Lung (tissue), 17 donors: ENCODE measurements at places on chromosomes 7 and 10. TPM values are rescaled to one million over a fixed set of nuclear protein-coding genes. Genes with fewer than 3 reads are reported as not detected.

DNA sequence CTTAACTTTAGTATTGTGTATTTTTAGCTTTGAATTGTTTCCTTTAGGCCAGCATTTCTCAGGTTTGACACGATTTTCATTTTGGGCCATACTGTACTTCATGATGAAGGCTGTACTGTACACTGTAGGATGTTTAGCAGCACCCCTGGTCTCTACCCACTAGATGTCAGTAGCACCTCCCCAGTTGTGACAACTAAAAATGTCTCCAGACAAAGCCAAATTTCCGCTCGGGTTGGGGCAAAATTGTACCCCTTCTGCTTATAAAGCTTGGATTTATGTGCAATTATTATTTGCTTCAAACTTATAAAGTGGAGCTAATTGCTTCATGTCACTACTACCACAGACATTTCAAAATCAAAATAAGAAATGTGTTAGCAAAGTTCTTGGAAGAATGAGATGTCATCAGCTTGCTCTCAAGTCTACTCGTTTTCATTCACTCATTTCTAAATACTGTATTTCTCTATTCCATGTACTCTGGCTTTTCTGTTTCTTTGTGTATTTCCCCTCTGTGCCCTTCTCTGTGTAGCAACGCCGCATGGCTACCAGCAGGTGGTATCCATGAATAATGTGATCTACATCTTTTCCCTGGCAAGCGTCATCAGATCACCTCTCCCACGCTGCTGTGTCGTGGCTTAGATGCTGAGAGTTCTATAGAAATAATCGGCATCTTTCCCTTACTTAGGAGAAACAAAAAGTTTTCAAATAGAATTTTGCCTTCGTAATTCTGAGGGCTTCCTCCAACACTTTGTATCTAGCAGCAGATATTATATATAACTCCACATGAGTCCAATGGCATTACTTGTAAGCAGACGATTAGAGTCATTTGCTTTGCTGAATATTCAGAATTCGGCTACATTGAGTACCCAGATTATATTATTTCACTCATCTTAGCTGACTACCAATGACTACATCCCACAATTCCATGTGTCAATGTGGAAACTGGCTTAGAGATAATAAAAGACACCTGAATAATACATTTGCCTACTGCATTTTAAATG, 47.8 kb upstream of the CALCR start:
- peak; percentile 6 for DNase-seq

DNA sequence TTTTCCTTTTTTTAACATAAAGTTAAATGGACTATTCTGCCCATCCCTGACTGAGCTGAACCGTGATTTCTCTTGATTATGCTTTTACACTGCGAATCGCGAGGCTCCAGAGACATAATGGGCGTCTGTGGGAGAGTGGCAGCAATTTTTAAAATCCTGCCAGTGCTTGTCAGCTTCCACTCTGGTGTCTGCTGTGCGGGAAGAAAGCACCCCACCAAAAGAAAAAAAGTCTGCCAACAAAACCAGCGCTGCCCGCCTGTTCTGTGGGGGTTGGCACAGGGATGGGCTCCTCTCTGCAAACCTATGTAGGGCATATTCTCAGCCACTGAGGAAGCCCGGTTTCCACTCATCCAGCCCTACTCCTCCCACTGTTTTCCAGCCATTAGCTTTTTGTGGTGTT, 592.3 kb upstream of the GALNT17 start:
- no peak for DNase-seq

GRCh38 chr7:25037325-25037724, 57.3 kb upstream of the OSBPL3 start:
- peak; percentile 2 for DNase-seq

DNA sequence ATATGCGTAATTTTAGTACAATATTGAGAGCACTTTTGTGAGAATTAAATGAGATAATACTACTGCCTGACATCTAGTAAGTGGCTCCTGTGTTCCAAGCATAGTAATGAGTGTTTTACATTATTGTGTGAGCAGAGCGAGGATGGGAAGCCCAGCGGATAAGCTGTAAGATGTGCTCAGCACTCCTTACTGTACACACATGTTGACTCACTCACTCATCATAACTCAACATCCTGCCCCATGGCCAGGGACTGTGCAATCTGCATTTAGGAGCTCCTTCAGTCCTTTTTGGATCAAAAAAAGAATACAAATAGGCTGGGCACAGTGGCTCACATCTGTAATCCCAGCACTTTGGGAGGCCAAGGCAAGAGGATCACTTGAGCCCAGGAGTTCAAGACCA, 72.9 kb upstream of the NEBL start:
- no peak for DNase-seq

GRCh38 chr7:131568970-131569369, 12.5 kb upstream of the PODXL start:
- no peak for DNase-seq

FAM185A gene
- 4.8 TPM for polyA plus RNA-seq

GRCh38 chr10:48796713-48797245, 112.1 kb downstream of the WDFY4 start:
- no peak for DNase-seq

FKBP6 gene
- 0.08 TPM for polyA plus RNA-seq

DNA sequence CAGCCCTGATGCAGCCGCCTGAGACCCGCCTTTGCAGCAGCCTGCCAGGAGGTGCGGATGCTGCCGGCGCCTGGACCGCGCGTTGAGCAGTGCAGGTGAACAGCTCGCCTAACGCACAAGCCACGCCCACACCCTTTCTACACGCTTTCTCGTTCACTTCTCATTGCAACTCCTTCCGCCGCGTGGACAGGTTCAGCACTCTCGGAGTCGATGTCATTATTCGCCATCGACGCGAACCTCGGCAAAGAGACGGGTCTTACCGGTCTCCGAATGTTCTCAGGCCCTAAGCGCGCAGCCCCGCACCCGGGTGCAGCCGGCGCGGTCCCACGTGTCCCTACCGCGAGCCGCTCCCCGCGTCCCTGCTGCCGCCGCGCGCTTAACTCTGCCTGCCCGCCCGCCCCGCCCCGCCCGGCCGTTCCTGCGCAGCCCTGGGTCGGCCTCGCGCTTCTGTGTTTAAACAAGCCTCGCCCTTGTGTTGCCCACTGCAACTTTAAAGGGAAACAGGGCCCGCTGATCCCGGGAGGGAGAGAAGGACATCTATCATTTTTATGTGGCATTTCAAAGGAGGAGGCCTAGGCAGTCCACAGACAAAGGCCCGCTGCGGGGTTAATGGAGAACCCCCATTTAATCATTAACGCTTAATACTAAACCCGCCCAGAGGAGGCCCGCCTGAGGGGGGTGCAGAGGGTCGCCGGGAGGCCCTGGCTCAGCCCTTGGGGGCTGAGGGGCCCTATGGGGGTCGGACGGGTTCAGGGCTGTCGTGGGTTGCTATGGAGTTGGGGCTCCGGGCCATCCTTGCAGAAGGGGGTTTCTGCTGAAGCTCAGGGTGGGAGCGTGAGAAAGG, 128.5 kb downstream of the WDR11 start:
- peak; percentile 75 for DNase-seq

GRCh38 chr10:25766687-25767221, 167.3 kb upstream of the MYO3A start:
- DNase-seq = no peak

SLC39A12 gene
- 0.26 TPM for polyA plus RNA-seq

GRCh38 chr7:128110641-128111364, 79.6 kb upstream of the LRRC4 start:
- DNase-seq = no peak

TMEM254 gene
- 14.0 TPM for polyA plus RNA-seq

DNA sequence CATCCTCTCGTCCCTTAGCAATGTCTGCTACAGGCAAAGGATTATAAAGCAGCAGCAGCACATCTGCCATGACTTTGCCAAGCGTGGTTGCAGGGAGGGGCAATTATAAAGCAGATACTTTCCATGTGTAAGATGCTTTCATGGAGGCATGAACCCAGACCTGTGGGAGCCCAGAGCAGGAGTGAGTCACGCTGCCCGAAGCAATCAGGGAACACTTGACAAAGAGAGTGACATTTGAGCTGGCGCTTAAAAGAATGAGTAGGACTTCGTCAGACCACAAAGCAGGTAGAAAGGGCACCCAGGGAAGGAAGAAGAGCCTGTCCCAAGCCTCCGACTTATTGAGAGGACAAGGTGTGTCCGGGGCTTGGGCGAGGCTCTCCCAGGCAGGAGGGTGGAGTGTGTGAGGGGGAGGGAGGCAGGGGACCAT, 147.2 kb downstream of the MYOF start:
- no peak for DNase-seq

GRCh38 chr7:105388356-105389087, at the start of gene SRPK2:
SRPK2 (minus strand) TSS chr7:105388921.
- DNase-seq = peak; percentile 82

H2BK1 gene
- not detected for polyA plus RNA-seq

- DNase-seq = no peak
These were observed 49.5 kb downstream of the VWA2 start for GRCh38 chr10:114288424-114289095.

PROSER2 gene
- polyA plus RNA-seq = 9.0 TPM

NANOS1 gene
- polyA plus RNA-seq = 0.73 TPM

NYAP1 gene
- 0.32 TPM for polyA plus RNA-seq

MMD2 gene
- not detected for polyA plus RNA-seq

DNA sequence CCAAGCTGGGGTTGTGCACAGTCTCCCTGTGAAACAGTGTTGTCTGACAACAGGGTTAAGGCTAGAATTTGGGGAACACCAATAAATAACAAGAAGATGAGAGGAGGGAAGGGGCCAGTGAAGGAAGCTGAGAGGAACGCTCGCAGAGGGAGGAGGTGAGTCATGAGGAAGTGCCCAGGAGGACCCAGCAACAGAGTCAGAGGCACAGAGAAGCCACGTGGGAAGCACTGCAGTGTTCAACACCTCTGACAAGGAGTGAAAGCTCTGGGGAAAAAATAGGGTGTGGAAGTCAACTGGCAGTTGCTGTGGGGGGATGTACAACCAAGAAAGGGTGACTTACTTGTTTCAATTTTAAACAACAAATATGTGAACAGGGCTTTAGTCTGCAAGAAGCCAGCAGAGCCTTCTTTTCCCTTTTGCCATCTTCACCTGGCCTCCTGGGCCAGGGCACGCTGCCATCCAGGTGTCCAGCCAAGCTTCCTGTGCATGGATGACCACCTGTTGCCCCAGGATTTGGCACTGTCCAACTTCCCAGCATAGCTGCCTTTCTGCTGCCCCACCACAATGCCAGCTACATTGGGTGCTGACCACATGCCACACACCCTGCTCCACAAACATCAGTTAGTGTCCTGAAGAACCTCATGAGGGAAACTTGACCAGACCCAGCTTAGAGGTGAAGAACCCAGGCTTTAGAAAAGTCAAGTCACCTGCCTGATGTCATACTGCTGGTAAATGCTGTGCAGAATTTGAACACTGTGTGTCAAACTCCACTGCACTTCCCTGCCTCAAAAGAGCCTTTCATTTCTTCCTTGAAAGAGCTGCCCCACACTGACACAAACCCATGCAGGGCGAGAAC, 69.6 kb downstream of the ATXN7L1 start:
- no peak for DNase-seq

GJD4 gene
- not detected for polyA plus RNA-seq

CCDC172 gene
- polyA plus RNA-seq = not detected

GRCh38 chr7:117219485-117219884, 103.4 kb downstream of the WNT2 start:
- DNase-seq = no peak

DNA sequence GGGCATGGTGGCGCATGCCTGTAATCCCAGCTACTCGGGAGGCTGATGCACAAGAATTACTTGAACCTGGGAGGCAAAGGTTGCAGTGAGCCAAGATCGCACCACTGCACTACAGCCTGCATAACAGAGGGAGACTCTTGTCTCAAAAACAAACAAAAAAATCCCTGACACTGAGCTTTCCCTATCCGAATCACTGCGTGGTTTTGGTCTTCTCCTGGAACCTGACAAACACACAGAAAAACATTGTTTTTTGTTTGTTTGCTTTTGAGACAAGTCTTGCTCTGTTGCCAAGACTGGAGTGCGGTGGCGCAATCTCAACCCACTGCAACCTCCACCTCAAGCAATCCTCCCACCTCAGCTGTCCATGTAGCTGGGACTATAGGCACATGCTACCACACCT, 50.4 kb upstream of the PTPRN2 start:
- no peak for DNase-seq

DNA sequence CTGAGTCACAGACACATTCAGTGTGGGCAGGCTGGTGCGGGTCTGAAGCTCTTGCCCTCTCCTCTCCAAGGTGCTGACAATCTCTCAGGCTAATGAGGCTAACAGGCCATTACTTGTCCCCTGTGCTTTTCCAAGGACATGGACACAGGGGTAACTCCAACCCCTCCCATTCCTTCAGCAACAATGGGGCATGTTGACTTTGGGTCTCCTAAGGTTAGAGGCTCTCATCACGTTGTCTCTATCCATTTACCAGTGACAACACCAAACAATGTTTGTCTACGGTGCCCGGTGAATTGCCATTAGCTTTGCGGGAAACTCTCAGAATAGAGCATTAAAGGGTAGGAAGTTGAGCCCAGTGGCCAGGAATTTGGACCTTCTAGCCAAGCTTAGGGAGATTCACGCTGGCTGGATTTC, 101.6 kb upstream of the TNS3 start:
- DNase-seq = no peak

MRPL43 gene
- polyA plus RNA-seq = 94.6 TPM

DNA sequence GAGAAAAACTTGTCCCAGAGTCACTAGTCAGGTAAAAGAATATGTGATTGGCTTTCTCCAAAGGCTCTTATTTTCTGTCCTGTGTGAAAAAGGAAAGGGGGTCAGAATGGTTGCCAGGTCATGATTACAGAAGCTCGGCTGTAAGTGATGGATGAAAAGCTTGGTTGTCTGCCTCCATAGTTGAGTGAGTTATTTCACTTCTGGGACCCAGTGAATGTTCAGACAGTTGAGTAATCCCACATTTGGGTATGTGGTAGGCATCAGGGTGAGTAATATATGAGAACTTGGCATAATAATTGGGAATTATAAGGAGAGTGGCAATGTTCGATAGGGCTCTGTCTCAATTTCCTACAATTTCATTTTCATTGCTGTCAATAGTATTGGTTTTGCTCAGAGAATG, 72.5 kb downstream of the BBS9 start:
- no peak for DNase-seq

DNA sequence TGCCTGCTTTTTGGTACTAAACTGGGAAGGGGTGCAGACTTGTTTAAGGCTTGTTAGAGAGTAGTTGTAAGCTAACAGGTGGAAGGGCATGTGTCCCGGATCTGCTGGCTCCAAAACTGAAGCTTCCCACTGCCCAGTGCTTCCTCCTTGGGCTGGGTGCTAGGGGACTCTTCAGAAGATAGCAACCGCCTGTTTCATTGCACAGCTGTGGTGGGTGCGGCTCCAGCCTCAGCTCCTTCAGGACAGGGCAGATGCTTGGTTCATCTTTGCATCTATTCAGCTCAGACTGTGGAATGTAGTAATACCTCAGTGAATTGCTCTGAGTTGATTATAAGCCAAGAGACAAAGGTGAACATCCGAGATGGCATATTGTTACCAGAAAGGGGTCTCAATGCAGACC, 527.1 kb downstream of the TYW1 start:
- DNase-seq = no peak

DNA sequence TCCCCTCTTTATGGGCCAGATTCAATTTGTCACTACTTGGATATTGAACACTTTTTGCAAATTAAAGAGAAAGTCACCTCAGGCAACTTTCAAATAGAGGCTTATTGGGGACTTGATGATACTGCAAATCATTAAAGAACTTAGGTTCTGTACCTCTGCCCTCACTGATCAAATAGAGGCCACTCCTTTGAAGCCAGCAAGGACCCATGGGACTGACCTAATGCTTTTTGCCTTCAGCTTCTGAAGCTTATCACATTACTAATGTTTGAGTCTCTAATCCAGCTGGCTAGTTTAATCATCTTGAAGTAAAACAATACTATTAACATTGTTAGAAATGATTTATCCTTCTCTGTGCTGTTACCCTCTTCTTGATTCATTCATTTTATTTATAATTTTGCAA, 93.0 kb upstream of the ZNF800 start:
- no peak for DNase-seq

PNLIPRP2 gene
- polyA plus RNA-seq = 0.06 TPM

- DNase-seq = no peak
These were observed 323.1 kb downstream of the ADK start for GRCh38 chr10:74474022-74474713.
